ENCODE measurements at places on chromosomes 5 and 9.

DNA sequence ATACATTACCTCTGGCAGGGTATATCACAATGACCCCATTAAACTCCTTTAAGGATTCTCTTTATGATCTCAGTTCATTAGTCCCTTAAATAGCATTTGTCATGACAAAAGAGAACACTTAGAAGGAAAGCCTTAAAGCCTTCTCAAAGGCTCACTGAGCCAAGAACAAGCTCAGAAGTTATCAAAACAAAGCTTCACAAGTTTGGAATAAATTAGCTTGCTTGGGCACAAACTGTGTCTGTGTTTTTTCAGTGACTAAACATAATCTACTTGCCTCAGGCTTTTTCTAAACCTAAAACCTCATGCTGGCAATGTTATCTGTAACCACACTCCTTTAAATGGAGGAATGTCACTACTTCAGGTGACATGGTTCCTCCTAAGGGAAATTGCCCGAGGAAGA lies 1114.9 kb upstream of the C9orf72 start:
- peaks cover 4% of the 10 kb centered on the region for H3K4me1 ChIP-seq
- no peak overlapping the region for H3K27ac ChIP-seq
- DNase-seq: no peak
- no peaks in the 10 kb centered on the region for H3K27me3 ChIP-seq

- H3K4me1 ChIP-seq: no peaks in the 10 kb centered on the region
- H3K27me3 ChIP-seq: no peaks in the 10 kb centered on the region
Measured at GRCh38 chr5:52725065-52725746, 62.5 kb upstream of the ITGA1 start.

- no peak overlapping the region for H3K4me3 ChIP-seq
- H3K4me1 ChIP-seq: no peaks in the 10 kb centered on the region
- peaks cover 69% of the 10 kb centered on the region for H3K36me3 ChIP-seq
- DNase-seq: no peak
- H3K27ac ChIP-seq: no peak overlapping the region
Measured at GRCh38 chr5:178136990-178137389, 6.2 kb downstream of the RMND5B start.

DNA sequence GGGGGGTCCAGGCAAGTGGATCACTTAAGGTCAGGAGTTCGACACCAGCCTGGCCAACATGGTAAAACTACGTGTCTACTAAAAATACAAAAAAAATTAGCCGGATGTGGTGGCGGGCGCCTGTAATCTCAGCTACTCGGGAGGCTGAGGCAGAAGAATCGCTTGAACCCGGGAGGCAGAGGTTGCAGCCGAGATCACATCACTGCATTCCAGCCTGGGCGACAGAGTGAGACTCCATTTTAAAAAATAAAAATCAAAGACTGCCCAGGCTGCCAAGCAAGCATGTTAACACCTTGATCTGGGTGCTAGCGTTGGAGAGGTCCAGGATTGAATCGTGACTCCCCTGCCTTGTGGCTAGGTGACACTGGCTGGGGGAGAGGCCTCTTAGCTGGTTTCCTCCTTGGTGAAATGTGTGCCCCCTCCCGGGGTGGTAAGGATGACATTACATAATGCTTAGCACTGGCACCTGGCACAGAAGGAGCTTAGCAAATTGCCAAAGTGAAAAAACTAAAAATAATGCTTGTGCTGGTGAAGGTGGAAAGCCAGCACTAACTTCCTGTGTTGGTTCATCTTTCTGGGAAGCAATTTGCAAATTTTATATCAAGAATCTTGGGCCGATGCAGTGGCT lies 2.2 kb upstream of the CIZ1 start:
- no peaks in the 10 kb centered on the region for H3K4me1 ChIP-seq
- peaks cover 8% of the 10 kb centered on the region for H3K36me3 ChIP-seq
- no peak overlapping the region for H3K27ac ChIP-seq
- H3K4me3 ChIP-seq: no peak overlapping the region

- H3K4me1 ChIP-seq: no peaks in the 10 kb centered on the region
- H3K36me3 ChIP-seq: no peaks in the 10 kb centered on the region
- no peak overlapping the region for H3K4me3 ChIP-seq
- peak; percentile 21 for DNase-seq
Measured at GRCh38 chr5:171599957-171600612, 180.6 kb downstream of the FGF18 start.

GRCh38 chr9:98357921-98358535 lies 102.6 kb upstream of the TBC1D2 start:
- no peaks in the 10 kb centered on the region for H3K36me3 ChIP-seq
- H3K27me3 ChIP-seq: no peaks in the 10 kb centered on the region
- H3K27ac ChIP-seq: no peak overlapping the region
- no peaks in the 10 kb centered on the region for H3K4me1 ChIP-seq
- DNase-seq: no peak

- H3K4me3 ChIP-seq: no peak overlapping the region
- DNase-seq: no peak
Measured at GRCh38 chr5:64914396-64914795, 145.7 kb downstream of the CWC27 start.

DNA sequence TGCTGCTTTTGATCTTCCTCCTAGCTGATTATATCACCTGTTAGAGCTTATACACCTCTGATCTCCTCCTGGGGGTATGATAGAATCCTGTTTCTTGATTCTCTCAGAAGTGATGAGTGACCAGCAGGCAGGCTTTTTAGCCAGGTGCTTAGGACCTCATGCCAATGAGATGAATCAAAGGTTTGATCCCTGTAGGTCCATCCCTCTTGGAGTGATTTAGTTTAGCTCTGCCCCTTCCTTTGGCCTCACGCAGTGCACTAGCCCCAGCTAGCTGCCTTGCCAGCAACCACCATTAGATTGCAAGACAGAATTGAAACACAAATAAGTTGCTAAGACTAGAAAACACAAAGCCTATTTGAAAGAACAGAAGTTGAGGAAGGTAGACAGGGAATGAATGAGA lies 84.4 kb downstream of the ZSWIM6 start:
- H3K4me3 ChIP-seq: no peak overlapping the region
- H3K27ac ChIP-seq: no peak overlapping the region
- H3K27me3 ChIP-seq: no peaks in the 10 kb centered on the region

Measured in H9 (cell line).